Activated B cell treated with CpG ODN at 0.5 μM for 24 hours (primary cell): ENCODE measurements at places on chromosomes 12 and 14. TPM values are rescaled to one million over a fixed set of nuclear protein-coding genes. Genes with fewer than 3 reads are reported as not detected.

- no peak for DNase-seq
Measured at GRCh38 chr14:26339381-26339780, 258.5 kb downstream of the NOVA1 start.

GRCh38 chr14:64698903-64699302, 5.3 kb upstream of the PLEKHG3 start:
- no peak for DNase-seq

GRCh38 chr14:98119739-98120138, 1152.3 kb downstream of the BCL11B start:
- no peak for DNase-seq

- no peak for DNase-seq
Measured at GRCh38 chr12:6233121-6233971, 33.1 kb downstream of the CD9 start.

DNA sequence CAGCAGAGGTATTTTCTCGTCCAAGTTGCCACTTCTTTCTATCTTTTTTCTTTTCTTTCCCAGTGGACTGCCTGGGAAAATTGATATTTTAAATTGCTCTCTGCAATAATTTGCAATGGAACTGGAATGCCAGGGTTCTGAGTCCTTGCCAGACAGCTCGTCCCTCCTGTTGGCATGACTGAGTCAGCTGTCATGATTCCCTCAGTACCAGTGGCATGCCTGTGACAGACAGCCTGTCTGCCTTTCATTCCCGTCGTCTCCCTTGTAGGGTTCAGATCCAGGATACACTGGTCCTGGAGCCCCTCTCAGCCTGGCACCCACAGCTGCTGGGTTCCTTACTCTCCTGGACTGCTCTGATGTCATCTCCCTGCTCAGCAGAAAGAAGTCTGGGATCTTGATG, 84.8 kb downstream of the PTPN11 start:
- DNase-seq: no peak

GRCh38 chr12:100267603-100268281, 765 bp downstream of the SCYL2 start:
- no peak for DNase-seq

GRCh38 chr14:22837750-22838538, 1.6 kb downstream of the MMP14 start:
- no peak for DNase-seq

DNA sequence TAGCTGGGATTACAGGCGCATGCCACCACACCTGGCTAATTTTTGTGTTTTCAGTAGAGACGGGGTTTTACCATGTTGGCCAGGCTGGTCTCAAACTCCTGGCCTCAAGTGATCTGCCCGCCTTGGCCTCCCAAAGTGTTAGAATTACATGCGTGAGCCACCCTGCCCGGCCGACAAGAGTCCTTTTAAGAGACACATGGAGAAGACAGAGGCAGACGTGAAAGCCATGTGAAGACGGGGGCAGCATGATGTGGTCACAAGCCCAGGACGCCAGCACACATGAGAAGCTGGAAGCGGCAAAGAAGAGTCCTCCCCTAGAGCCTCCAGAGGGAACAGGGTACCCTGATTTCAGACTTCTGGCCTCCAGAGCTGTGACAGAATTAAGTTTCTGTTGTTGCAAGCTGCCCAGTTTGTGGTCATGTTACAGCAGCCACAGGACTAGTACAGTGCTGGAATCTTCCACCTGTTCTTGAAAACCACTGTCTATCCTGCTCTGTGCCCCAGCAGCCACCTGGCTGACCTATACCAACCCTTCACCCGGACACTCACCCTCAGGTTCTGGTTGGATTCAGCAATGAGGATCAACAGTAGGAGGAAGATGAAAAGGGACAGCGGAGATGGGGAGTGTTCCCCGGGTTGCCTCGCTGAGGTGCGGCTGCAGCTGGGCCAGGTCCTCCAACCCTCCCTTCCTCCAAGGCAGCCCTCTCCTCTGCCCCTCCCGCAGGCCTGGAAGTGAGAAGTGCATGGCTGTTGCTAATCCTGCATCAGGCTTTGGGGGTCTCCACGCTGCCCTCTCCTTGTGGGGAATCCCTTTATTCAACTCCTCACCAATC, 16.9 kb downstream of the VPS37B start:
- DNase-seq: no peak

- no peak for DNase-seq
Measured at GRCh38 chr12:38490073-38490472, 173.5 kb downstream of the ALG10B start.

GRCh38 chr12:16421806-16422205, 74.4 kb downstream of the MGST1 start:
- DNase-seq: no peak

- no peak for DNase-seq
Measured at GRCh38 chr14:52048641-52049204, 20.1 kb downstream of the NID2 start.

Gene CIPC
- total RNA-seq: 26.6 and 28.5 TPM in 2 replicates

Gene PRB2
- not detected in 2 replicates for total RNA-seq

Gene RFLNA
- total RNA-seq: not detected in 2 replicates

Gene TSPAN31
- 35.8 and 37.6 TPM in 2 replicates for total RNA-seq

Gene MIP
- not detected in 2 replicates for total RNA-seq

Gene KITLG
- total RNA-seq: not detected in 2 replicates

Gene ZDHHC22
- not detected in 2 replicates for total RNA-seq
